Stimulated activated CD4-positive, alpha-beta T cell treated with anti-CD3 and anti-CD28 coated beads, Interleukin-1b, Interleukin-23, amount 100 ng/mL, for 1 hour (primary cell): ENCODE measurements at places on chromosomes 4 and X.

DNA sequence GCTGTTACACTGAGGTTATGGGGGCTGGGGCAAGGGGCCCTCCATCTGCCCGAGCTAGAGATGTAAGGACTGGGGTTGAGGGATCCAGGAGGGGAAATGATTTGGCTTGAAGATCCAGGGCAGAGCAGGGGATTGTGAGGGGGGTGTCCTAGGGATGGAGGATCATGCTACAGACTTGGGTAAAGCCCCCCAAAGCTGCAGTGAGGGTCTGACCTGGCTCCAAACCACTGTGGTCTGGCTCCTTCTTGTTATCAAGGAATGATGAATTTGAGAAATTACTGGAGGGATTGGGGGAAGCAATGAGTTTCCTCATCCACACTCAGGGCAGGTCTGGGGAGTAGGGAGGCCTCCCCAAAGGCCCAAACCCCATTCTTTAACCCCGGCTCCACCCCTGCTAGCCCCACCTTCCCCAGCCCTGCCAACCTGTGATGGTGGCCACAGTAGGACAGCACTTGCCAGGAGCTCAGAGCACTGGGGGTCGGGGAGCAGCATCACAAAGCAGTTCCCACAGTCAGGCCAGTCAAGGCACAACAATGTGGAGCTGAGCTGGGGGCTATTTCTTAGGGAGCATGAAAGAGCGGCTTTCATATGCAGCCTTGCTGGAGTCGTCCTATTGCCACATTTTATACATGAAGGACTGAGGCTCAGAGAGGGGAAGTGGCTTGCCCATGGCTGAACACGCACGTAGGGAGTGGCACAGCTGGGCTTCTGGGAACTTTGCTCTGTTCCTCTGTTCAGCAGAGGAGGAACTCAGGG is 165.5 kb downstream of the EFNB1 start:
- no peak for DNase-seq

DNA sequence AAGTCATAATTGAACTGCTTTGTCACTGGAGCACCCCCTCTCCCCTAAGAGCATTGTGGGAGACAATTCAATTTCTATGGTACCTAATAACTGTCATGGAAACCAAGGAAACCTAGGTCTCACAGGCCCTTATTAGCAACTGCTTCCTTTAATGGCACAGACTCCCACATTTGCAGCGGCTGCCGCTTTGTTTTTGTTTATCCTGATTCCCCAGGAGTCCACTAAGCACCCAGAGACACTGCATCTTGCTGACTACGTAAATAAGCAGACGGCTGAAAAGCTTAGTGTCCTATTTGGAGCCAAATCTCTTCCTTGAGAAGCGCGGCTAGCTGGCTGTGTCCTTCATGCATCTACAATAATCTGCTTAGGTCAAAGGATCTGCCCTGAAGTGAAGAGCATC is 494.4 kb downstream of the TMA16 start:
- no peak for DNase-seq

- no peak for DNase-seq
Observed at GRCh38 chr4:123167931-123168330, 228.7 kb upstream of the SPRY1 start.

DNA sequence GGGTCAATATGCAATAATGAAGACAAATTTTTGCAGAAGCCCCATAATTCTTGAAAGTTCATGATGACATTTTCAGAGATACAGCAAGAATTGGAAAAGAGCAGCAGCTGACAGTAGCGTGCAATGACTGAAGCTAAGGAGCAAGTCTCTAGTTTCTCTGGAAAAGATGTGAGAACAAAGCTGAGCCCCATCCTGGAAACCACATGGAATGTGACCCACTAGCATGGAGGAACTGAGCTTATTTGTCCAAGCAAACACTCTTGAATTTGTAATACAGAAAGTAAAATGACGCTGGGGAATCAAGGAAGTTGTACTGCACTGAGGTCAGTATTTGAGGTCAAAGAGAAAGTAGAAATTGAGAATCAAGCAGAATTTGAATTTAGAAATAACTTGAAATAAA is 1447.2 kb downstream of the FSTL5 start:
- DNase-seq = no peak

GRCh38 chr4:143599827-143600226 is 86.3 kb downstream of the SMARCA5 start:
- DNase-seq = no peak

GRCh38 chr4:20687864-20688263 is 12.4 kb upstream of the PACRGL start:
- no peak for DNase-seq

- no peak for DNase-seq
Observed at GRCh38 chrX:33721927-33722326, 410.2 kb downstream of the FAM47A start.

DNA sequence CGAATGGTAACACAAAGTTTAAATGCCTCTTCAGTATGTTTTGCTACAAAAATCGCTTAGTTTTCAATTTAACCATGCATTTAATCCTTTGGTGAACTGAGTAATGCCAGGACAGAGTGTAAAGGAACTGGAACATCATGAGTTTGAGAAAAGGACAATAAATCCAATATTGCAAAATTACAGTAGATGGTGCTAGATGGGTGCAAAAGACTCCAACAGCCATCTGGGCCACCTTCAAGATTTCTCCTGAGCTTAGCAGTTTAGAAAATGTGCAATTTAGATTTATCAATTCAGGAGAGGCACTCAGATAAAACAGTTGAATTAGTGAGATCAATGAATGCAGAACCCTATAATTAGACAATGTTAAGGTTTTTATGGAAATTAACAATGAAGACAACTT is 33.2 kb upstream of the MID1IP1 start:
- no peak for DNase-seq

GRCh38 chr4:88297212-88297516 is 12.8 kb upstream of the PPM1K start:
- DNase-seq = no peak

GRCh38 chr4:28913466-28913865 is 1806.7 kb upstream of the PCDH7 start:
- DNase-seq = no peak

- peak; percentile 24 for DNase-seq
Observed at GRCh38 chr4:168153596-168154440, 61.5 kb downstream of the ANXA10 start.

DNA sequence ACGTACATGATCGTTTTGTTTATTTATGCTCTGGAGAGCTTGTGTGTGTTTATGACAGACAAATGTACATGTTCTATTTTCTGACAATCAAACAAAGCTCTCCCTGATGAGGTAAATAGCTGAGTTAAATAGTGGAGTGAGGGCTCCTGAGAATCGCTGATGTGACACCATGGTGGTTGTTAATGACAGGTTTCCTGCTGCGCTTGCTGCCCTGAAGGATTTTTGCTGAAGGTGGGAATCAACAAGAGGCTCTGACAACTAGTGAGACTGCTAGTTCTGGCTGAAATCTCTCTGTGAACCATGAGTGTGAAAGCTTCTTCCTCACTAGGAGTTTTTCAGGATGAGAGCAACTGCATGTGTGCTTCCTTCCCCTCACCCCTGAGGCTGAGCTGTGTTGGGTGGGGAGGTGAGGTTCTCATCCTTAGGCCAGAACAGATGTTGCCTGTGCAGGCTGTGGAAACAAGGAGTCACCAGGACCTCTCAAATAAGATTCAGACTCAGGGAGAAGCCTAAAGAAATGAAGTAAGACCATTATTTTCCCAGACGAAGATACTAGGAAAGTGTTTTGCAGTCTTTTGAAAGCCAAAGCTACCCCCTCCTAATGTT is 173.4 kb upstream of the JADE1 start:
- DNase-seq = no peak

- DNase-seq = no peak
Observed at GRCh38 chr4:84647312-84647884, 64.5 kb downstream of the CDS1 start.

DNA sequence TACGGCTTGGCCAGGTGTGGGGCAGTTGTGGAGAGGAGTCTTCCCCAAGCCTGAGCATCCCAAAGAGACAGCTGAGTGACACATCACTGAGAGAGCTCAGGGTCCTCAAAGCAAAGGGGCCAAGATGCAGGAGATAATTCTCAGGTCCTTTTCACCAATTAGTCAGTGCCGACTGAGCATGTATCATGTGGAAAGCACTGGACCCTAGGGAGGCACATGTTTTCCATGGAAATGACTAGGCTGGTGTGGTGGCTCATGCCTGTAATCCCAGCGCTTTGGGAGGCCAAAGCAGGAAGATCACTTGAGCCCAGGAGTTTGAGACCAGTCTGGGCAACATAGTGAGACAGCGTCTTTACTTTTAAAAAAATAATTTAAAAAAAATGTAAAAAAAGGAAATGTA is 67.3 kb upstream of the PRPS1 start:
- no peak for DNase-seq

DNA sequence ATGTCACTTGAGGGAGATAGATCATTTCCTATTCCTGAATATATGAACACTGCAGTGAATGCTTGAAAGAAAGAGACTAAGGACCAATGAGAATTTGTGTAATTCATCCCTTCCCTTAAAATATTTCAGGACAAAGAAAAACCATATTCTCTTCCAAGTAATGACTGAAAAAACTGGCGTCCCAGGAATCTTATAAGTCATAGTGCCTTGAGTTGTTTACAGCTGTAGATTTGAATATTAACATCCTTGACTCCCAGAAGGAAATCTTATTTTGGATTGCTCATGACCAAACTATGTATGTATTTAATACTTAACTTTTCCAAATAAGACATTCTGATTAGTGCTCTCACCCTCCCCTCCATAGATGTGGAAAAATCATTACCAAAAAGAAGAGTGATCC is 55.5 kb downstream of the CLDN22 start:
- DNase-seq = no peak

DNA sequence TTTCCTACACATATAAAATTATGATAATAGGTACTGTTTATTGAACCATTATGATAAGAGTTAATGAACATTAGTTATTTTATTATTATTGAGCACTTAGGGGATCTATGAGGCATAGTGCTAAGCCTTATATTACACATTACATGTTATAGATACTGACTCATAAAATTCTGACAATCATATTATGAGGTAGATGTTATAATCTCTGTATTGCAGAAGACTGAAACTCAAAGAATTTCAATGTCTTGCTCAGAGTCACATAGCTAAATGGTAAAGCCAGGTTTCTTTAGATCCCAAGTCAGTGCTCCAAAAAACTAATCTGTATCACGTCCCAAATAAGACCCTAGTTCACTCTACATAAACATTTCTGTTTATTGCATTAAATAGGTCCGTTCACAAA is 207.2 kb upstream of the CNKSR2 start:
- no peak for DNase-seq

- no peak for DNase-seq
Observed at GRCh38 chrX:133771086-133771646, 214.2 kb downstream of the GPC3 start.
